ENCODE measurements at places on chromosomes 2 and 18. TPM values are rescaled to one million over a fixed set of nuclear protein-coding genes. Genes with fewer than 3 reads are reported as not detected.
A peak's percentile ranks its signal among the peaks of the same experiment; 100 is the strongest.

The OR6B2 gene
- not detected for total RNA-seq

The ZBTB7C gene
- total RNA-seq, result 0.39 TPM

The WDSUB1 gene
- total RNA-seq, result 8.5 TPM

DNA sequence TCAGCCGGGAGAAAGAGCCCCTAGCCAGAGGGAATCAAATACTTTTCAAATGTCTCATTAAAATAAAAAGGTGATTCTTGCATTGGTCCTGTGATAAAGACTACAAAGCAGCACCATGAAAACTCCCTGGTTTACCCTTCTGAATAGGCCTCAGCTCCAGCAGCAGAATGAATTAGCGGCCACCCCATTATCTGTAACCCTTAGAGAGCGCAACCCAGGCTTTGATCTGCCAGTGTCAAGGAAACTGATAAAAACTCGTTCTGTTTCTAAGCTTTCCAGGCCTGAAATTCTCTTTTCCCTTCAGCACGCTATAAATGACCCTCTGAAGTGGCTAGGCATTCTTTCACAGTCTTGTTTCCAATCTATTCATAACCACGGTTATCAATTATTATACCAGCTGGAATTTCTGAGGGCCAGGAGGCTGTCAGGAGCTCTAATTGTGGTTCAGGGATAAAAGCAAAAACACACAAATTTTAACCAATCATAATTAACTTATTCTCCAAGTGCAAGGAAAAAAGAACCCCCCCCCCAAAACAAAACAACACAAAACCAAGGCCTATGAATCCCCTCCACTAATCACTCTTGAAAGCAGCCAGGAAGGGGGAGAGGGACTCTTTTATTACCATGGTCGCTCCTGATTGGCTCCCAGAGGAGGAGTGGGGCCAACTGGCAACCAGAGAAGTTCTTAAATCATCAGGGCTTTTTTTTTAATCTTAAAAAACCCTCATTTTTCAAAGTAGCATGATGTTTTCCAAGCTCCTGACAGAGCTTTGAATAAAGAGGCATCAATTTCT, 258.9 kb downstream of the CYRIA start:
- no peaks in the 10 kb centered on the region for H3K27me3 ChIP-seq
- no peak overlapping the region for H3K4me3 ChIP-seq
- no peak for DNase-seq
- 0 out of 2 replicates have a peak, but pooled peaks cover 3% of the 10 kb centered on the region for H3K4me1 ChIP-seq
- H3K27ac ChIP-seq, result no peak overlapping the region

- H3K27me3 ChIP-seq, result no peaks in the 10 kb centered on the region
- H3K4me3 ChIP-seq, result no peak overlapping the region
- DNase-seq, result no peak
Measured at GRCh38 chr2:42648796-42649195, 80.4 kb downstream of the MTA3 start.

DNA sequence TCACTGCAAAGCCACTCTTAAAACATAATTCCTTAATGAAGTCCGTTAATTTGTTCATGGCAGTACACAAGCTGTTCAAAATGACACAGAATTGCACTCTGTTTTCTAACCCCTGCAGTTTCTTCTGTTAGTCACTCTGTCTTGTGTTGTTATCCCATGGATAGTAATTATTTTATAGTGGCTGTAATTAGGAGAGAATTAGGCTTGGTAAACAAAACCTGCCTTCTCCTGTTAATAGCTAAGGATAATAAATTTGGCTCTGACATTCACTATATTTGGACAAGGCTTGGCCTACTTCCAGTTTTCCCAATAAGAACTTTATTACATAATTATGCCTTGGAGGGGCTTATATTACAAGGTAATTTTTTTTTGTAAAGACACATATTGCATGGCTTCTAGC, 330.3 kb upstream of the FIGN start:
- H3K36me3 ChIP-seq, result no peaks in the 10 kb centered on the region
- H3K4me1 ChIP-seq, result peaks cover 19% of the 10 kb centered on the region
- no peak for DNase-seq

The RUFY4 gene
- total RNA-seq, result 0.31 TPM

The C2orf78 gene
- 0.37 TPM for total RNA-seq

DNA sequence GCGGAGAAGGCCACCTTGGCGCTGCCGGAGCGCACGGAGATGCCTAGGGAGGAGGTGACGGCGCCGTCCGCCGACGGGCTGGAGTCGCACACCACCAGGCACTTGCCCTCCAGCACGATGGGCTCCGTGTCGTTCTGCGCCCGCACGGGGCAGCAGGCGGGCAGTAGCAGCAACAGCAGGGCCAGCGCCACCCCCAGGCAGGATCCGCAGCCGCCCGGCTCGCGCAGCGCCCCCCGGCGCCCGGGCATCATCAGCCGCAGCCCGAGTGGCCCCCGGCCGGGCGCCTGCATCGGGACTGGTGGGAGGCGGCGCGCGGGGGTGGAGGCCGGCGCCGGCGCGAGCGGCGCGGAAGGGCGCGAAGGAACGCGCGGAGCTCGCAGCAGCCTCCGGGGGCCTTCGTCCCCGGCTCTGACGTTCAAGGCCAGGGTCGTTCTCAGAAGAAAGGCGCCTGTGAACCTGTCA, 2.2 kb downstream of the CBLN2 start:
- H3K36me3 ChIP-seq, result peaks cover 13% of the 10 kb centered on the region
- peaks cover 78% of the 10 kb centered on the region for H3K27me3 ChIP-seq
- 0 out of 2 replicates have a peak, but pooled peaks cover 9% of the 10 kb centered on the region for H3K4me1 ChIP-seq
- H3K4me3 ChIP-seq, result peak overlapping the region; percentile 45
- peak; percentile 60 for DNase-seq

GRCh38 chr18:811892-812375, at the start of gene YES1:
TSS of gene YES1 (minus strand) at chr18:812242. CDS start at chr18:756827, 55,415 bp downstream.
- peaks cover 47% of the 10 kb centered on the region for H3K4me1 ChIP-seq
- no peaks in the 10 kb centered on the region for H3K36me3 ChIP-seq
- H3K27me3 ChIP-seq, result no peaks in the 10 kb centered on the region
- peak within 1 kb of the TSS; percentile 95 for H3K4me3 ChIP-seq
- peak; percentile 57 for DNase-seq
- H3K27ac ChIP-seq, result peak within 1 kb of the TSS; percentile 100

GRCh38 chr18:76384861-76385680, 110.0 kb downstream of the ZNF516 start:
- H3K4me1 ChIP-seq, result peaks cover 25% of the 10 kb centered on the region
- no peak overlapping the region for H3K27ac ChIP-seq
- DNase-seq, result no peak

The CDH20 gene
- total RNA-seq, result 0.16 TPM

The BCL11A gene
- total RNA-seq, result 45.0 TPM
